ENCODE measurements at places on chromosomes 11 and 22.

GRCh38 chr11:40287916-40288803 lies 1171.3 kb downstream of the LRRC4C start:
- DNase-seq, result no peak

DNA sequence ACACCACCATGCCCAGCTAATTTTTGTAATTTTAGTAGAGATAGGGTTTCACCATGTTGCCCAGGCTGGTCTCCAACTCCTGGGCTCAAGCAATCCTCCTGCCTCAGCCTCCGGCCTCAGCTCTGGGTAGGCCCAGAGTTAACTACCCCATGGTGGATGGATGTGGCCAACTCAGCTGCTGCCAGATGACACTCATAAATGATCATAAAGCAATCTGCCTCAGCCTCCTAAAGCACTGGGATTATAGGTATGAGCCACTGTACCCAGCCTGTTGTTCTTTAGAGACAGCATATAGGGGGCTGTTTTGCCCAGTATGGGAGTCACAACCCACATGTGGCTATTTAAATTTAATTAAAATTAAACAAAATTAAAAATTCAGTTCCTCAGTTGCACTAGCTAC lies 54.3 kb downstream of the LARGE1 start:
- DNase-seq, result no peak

DNA sequence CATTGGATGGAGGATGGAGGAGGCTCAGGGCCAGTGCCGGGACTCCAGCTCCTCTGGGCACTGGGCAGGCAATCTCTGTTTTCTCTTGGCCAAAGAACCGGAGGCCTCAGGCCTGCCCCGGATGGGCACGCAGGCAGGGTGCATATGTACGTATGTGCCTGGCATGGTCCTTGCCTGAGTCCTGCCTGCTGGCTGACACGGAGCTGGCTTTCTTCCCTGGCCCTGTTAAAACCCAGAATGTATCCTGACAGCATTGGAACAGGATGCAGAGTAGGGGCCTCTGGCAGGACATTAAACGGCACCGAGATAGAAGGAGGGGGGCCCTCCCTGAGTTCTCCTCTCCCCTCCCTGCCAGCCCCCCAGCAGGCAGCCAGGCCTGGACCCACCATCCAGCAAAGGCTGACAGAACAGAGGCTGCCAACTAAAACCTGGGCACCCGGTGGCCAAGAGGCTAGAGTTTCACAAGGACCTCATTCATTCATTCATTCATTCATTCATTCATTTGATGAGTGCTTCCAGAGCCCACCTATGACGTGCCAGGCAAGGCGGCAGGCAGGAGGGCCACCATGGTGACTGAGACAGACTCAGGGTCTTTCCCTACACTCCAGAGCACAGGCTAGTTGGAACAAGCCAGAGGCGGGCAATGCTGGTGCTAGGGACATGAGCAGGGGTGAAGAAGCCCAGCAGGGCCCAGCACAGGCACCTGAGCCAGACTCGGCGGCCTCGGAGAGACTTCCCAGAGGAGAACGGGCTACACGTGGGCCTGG lies 28.8 kb downstream of the FLRT1 start:
- no peak for DNase-seq

GRCh38 chr11:80136991-80137390 lies 696.2 kb upstream of the TENM4 start:
- no peak for DNase-seq

GRCh38 chr11:128941573-128942271 lies 949 bp downstream of the TP53AIP1 start:
- DNase-seq, result no peak

Data from omental fat pad (tissue), 4 donors.